NCI-H187 treated with DMSO at 0.1 percent for 48 hours (cell line): ENCODE measurements at places on chromosomes 6 and 20.

DNA sequence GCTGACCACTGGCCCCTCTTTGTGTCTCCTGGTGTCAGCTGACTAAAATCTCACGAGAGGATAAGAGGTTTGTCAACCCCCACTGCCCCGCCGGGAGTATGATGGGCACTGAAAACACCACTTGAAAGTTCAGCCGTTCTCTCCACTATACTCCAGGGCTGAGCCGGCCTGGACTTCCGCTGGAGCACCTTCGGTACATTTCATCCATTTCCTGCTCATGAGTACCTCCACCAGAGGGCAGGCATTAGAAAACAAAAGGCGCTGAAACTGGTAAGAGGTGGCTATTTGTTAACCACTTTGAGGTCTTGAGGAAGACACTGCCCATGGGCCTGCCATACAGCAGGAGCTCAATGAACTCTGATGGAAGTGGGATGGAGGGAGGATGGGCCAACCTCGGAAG lies 17.9 kb upstream of the ANKRD60 start:
- no peak for DNase-seq

- no peak for DNase-seq
Measured at GRCh38 chr6:90285611-90286381, 10.8 kb downstream of the BACH2 start.

GRCh38 chr20:9122571-9122970 lies 53.7 kb downstream of the PLCB4 start:
- DNase-seq, result peak; percentile 56

- no peak for DNase-seq
Measured at GRCh38 chr6:145119081-145119480, 616.2 kb downstream of the EPM2A start.

GRCh38 chr6:34044945-34045595 lies 100.8 kb downstream of the GRM4 start:
- no peak for DNase-seq

DNA sequence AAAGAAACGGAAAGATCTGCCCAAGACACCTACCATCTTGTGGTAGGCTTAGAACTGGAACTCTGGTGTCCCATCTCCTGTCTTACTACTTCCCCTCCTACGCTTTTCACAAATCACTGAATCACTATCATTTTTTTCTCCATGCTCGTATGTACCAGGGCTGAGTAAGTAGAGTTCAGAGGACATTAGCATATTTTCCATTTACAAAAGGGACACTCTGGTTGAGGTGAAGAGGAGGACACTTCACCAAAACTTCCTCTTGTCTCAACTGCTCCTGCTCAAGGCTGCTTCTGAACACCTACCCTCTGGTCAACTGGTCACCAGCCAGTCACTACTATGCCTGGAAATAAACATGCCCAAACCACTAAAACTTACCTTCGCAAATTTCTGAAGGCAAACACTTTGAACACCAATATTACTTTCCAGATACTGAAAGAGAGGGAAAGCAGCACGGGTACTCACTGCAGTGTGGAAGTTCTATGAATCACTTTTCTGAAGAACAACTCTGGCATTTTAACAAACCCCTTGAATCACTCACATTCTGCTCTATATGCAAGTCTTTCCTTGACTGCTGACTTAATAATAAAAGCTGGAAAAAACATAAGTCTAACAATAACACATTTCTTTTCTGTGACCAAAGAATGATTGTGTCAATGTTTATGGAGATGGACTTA lies 123.3 kb downstream of the INSM1 start:
- no peak for DNase-seq

DNA sequence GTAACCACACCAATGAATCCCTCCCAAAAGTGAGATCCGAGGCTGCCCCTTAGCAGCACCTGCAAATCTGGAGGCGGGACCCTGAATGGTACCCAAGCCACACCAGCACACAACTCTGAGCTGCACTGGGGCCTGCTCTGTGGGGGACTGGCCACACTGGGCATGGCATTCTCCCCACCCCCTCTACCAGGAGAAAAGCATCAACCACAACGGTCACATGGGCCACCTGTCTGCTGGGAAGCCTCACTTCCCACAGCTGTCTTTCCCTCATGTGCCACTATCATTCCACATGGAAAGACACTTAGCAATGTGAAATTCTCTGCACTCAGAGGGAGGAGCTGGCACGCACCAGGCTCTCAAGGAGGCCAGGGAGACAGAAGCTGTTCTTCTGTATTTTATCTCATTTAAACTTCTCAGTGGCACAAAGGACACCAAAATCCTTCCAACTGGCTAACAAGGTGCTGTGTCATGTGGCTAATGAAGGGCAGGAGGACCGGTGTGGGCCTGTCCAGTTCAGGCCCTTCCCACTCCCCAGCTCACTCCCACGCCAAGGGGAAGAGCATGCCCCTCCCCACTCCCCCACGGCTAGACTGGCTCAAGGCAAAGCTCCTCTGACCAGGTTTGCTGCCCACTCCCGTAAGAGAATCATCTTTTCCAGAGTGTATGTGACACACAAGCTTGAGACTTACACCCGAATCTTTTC lies 19.0 kb downstream of the YTHDF1 start:
- DNase-seq, result no peak

GRCh38 chr6:147561726-147562125 lies 53.2 kb downstream of the SAMD5 start:
- no peak for DNase-seq

GRCh38 chr6:24742216-24742738 lies 23.3 kb upstream of the C6orf62 start:
- no peak for DNase-seq

DNA sequence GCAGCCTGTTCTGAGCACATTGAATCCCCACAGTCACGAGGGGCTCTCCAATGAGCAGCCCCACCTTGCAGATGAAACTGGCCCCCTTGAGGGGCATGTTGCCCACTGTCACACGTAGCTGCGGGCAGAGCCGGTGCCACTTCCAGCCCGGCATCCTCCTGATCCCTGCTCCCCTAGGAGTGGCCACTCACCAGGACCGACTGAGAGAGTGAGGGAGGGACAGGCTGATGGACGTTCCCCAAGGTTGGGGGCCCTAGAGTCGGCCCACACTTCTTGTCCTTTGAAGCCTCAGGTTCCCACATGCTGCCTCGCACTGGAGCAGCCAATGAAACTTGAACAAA lies 10.5 kb downstream of the ENTPD6 start:
- DNase-seq, result no peak

GRCh38 chr6:2147766-2148448 lies 97.5 kb downstream of the GMDS start:
- DNase-seq, result no peak

- no peak for DNase-seq
Measured at GRCh38 chr6:64266351-64266821, 630.8 kb downstream of the PHF3 start.

DNA sequence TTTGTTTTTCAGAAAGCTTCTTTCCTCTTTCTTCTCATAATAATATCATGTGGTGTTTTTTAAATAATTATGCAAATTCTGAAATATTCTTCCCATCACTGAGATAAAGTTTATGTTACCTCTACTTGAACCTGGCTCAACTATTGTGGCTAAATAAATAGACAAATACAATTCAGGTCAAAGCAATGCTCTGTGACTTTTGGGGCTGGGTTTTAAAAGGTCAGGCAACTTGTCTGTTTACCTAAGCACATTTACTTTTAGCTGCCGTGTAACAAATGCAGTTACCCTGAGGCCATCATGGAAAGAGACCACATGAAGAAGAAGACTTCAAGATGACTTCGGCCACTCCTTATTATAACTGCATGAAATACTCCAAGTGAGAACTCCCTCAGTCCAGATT lies 33.7 kb upstream of the MEI4 start:
- DNase-seq, result no peak

GRCh38 chr6:68108233-68108835 lies 526.7 kb upstream of the ADGRB3 start:
- DNase-seq, result no peak

DNA sequence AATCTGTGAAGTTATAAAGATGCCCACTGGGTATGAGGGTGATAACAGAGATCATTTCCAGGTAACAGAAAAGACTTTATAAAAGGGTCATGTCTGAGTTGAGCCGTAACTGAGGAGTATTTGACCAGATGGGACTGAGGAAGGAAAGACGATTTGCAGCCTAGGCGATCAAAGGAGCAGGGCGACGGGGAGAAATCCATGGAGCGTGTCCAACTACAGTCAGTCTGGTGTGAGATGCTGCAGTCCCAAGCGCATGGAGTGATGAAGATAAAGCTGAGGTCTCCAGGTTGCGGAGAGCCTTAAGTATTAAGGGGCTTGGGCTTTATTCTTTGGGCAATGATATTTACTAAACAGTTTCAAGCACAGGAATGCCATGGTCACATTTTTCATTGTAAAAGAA lies 166.7 kb downstream of the PRKN start:
- DNase-seq, result no peak

DNA sequence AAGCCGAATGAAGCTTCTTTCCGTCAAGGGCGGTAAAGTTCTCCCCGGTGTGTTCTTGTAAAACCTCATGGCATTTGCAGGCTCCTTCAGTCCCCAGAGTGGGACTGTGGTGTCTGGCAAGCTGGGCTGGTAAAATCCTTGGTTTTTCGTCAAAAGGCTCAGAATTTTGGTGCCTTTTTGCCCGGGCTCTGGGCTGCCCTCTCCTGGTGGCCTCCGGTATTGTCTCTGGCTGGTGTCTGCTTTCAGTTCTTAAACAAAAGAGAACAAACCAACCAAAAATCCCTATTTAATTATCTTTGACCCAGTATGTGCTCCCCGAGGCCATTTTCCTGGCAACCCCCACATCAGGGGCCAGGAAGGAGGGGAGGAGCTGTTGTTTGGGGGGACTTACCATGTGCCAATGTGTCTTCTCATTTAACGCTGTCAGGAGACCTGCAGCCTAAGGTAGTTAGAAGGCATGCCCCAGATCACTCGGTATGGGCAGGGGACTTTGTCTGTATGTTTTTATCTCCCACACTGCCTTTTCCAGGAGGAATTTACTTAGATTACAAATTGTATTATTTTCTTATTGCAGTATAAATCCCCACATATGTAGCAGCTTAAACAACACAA lies 11.1 kb downstream of the CDH4 start:
- no peak for DNase-seq

DNA sequence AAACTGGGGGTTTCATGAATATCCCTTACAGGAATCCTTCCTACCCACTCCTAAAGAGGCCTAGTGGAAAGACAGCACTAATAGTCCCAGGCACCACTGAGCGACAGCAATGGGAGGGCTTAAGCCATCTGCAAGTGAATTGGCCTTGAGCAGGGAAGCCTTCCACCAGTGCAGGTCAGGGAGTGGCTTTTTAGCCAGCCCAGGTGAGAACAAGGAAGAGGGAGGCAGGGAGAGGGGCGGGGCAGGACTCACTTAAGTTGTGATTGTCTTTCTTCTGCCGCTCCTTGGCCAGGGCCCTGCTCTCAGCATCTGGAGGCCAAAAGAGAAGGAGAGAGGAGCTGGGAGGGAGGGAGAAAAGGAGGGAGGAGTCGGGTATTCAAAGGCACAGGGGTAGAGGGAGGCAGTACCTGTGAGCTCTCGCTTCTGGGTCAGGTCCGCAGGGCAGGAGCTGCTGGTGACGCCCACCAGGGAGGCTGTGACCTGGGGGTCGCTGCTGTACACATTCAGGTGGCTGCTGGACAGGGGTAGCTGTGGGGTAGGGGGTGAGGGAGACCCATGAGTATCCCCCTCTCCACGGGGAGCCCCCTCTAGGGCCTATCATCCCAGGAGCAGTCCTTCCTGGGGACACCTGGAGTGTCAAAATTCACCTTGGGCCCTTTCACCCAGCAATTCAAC lies 47.8 kb downstream of the TFEB start:
- DNase-seq, result no peak

- no peak for DNase-seq
Measured at GRCh38 chr6:36120979-36121786, 9.1 kb upstream of the MAPK13 start.

DNA sequence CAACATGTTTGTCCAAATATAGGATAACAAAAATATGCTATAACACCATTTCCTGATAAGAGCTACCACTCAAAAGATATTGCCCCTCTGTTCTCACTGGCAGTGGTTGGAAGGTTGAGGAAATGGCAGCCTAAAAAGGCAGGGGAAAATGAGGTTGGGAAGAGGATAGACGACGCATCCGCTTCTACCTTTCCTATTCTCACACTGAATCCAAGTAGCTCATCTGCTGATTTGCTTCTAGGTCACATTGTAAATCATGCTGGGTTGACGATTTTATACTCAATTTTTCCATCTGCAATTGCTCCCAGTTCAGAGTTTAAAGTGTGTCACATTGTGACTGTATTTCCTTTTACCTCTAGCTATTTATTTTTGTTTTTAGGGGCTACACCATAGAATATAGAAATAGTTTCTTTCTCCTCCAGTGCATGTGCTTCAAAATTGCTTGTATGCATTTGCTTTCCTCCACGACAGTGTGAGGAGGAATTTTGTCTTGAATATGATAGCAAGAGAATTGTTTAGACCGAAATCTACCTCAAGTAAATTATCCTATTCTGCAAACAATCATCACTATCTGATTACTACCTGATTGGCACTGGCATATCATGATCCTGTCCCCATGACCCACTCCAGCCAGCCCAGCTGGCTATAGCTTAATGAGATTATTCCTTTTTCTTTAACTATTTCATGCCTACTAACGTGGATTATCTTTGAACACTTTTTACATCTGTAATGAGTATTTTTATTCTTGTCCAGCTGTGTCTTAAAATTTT lies 179.6 kb upstream of the RAB32 start:
- no peak for DNase-seq

GRCh38 chr6:33812669-33813068 lies 8.9 kb upstream of the MLN start:
- DNase-seq, result peak; percentile 22

GRCh38 chr6:42459888-42460287 lies 8.2 kb upstream of the TRERF1 start:
- DNase-seq, result no peak

DNA sequence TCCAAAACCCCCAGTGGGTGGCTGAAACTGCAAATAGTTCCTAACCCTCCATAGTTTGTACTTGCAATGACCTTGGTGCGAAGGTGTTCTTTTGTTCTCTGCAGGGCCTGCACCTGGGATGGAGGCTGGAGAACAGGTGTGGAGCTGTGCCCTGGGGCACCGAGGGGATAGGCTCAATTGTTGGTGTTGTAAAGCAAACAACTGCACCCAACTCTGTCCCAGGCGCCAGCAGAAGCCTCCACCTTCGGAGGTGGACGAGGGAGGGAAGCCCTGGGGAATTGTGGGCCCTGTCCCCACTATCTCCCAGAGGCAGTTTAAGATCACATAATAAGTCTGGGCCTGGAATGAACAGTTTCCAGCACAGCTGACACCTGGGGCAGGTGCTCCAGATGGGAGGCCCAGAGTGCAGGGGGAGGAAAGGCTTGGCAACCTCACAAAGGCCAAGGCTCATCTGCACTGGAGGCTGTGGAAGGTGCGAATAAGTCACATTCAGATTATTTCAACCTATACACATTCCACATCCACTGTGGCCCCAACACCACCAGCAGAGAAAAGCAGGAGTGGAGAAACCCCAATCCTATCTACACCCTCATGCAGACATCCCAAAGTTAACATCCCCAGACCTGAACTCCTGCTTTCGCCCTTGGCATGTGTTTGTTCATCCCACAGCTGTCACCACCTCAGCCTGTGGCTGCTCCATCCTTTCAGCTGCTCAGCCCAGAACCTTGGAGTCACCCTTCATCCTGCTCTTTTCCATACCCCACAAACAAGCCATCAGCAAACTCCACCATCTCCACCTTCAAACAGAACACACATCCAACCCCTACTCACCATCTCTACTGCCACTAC lies 12.3 kb upstream of the CBFA2T2 start:
- DNase-seq, result peak; percentile 79

- no peak for DNase-seq
Measured at GRCh38 chr20:10655720-10656669, 17.8 kb downstream of the JAG1 start.
